ENCODE measurements at places on chromosomes 6 and 20.

DNA sequence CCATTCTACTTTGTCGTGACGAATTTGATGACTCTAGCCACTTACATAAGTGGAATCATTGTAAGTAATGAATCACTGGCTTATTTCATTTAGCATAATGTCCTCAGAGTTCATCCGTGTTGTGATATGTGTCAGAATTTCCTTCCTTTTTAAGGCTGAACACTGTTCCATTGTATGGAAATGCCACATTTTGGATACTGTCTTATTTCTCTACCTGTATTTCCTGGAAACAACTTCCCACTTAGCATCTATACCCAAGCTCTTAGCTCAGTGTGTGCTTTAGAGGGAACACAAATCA, 28.8 kb upstream of the GGTLC1 start:
- no peak for DNase-seq

GRCh38 chr20:9329355-9330101, 184.9 kb upstream of the LAMP5 start:
- no peak for DNase-seq

- no peak for DNase-seq
Measured at GRCh38 chr6:35718375-35718736, 18.5 kb upstream of the ARMC12 start.

- peak; percentile 74 for DNase-seq
Measured at GRCh38 chr6:72819609-72820008, 197.7 kb downstream of the KCNQ5 start.

GRCh38 chr20:36147690-36148089, 6.8 kb upstream of the EPB41L1 start:
- no peak for DNase-seq

Measured in psoas muscle (tissue), 8 donors.